ENCODE measurements at places on chromosomes 1 and 21.
A peak's percentile ranks its signal among the peaks of the same experiment; 100 is the strongest.

- no peak for DNase-seq
Measured at GRCh38 chr1:46301808-46302640, 1.4 kb downstream of the LRRC41 start.

GRCh38 chr1:213692321-213692720 is 295.5 kb upstream of the PROX1 start:
- DNase-seq, result no peak

GRCh38 chr1:117981455-117982192 is 52.1 kb downstream of the WDR3 start:
- DNase-seq, result no peak

- no peak for DNase-seq
Measured at GRCh38 chr1:16724718-16725438, 15.4 kb upstream of the RNU1-4 start.

DNA sequence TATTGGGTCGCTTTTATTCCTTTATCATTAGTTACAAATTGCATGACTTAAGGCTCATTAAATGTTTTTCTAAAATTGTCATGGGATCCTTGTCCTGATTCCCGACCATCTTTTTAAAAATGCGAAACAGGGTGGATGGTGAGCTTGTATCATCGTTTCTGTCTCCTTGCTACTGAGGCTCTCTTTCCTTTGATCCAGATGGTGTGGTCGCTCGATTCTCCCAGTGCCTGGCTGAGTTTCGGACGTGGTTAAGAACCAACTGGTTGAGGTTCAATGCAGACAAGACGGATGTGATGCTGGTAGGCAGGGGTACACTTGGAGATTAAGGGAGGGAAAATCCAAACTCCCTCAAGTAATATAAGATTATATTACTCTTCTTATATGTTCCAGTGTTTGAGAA is 1.2 kb downstream of the MIER1 start:
- no peak for DNase-seq

DNA sequence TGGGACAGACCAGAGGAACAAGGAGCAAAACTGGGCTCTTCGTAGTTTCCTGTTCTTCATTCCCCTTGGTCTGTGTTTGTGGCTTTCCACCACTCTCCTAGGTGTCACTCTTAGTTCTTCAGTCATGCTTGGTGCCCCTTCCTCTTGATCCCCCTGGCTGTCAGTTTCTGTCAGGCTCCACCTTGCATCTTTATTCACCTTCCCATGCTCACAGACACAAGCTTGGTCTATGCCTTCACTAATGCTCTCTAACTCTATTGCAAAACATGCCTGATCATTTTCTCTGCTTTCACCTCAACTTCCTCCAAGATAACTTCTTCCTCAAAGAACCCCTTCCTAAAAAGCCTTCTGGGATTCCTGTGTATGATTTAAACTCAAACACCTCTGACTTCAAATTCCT is 122.9 kb downstream of the GLUL start:
- DNase-seq, result no peak

DNA sequence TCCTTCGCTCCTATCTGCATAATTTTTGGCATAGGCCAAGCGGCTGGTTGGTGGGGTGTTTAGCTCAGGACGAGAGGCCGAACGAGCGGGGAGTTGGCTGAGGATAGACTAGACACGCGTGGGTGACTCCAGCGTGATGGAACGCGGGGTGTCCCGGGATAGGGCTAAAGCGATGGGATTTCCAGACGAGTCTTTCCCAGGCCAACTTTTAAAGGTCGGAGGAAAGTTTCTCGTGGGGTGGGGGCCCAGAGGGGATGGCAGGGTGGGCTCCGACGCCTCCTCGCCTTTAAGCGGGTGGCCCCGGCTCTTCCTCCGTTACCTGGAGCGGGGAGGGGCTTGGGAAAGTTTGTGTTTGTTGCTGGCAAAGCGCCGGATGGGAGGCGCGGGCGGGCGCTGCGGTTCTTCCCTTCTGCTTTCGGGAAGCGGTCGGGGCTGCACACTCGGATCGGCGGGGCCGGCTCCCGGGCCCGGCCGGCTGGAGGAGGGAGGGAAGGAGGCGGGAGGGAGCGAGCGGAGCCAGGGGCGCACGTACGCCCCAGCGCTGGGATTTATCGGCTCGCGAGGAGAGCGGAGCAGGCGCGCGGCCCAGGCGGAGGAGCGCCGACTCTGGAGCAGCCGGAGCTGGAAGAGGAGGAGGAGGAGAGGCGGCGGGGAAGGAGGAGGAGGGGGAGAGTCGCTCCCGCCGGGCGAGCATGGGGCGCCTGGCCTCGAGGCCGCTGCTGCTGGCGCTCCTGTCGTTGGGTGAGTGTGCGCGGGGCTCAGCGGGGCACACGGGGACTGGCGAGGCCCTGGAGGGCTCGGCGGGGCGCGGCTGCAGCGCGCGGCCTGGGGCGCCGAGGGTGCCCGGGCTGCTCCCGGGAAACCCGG is at the start of gene PTGFRN:
Gene PTGFRN (plus strand): TSS at position 405 of the 867 bp plus-strand sequence. CDS start 288 bp downstream, at position 693.
- no peak for DNase-seq

- peak; percentile 41 for DNase-seq
Measured at GRCh38 chr1:193104502-193104906, 710 bp downstream of the GLRX2 start.

- no peak for DNase-seq
Measured at GRCh38 chr1:30760596-30761324, 3.2 kb upstream of the LAPTM5 start.

DNA sequence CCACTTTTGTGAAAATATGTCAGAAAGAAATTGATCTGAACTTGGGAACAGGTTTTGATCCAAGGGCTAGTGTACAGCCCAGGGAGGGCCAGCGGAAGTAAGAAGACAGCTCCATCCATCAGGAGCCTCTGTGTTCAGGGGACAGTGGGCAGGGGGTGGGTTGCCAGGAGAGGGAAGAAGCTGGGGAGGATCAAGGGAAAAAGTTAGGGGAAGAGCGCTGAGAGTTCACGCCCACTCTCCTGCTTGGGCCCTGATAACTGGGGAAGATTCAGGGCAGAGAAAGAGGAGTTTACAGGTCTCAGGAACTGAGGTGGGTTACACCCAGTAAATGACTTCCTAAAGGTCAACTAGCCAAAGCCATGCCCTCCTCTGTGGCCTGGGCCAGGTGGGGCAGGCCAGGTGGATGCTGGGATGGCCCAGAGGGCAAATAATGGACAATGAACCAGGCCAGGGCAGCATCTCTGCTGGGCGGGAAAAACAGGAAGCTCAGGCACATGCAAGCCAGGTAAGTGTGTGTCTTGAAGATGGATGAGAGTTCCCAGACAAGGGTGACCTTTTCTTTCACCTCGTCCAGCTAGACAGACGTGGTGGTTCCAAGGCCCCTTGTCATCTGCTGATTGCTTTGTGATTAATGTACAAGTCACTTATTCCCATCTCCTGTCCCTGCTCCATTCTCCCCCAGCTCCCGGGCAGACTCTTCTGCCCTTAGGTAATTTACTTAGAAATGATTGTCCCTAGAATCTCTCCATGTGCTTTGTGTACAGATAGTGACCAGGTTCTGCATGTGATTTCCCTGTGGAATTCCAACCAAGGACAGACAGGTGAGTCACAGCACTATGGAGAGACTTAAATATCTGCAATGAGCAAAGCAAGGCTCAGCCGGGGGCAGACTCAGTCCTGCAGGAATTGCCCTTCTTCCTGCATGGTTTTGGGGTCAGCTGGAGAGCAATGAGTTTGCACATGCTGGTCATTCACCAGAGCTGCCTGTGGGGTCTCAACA is 57.0 kb downstream of the MDM4 start:
- no peak for DNase-seq

GRCh38 chr1:71532343-71532742 is 451.5 kb upstream of the ZRANB2 start:
- no peak for DNase-seq

- DNase-seq, result no peak
Measured at GRCh38 chr1:76186554-76187170, 112.1 kb downstream of the ST6GALNAC3 start.

GRCh38 chr1:28437264-28437923 is 67.9 kb downstream of the PHACTR4 start:
- DNase-seq, result peak; percentile 11

- DNase-seq, result no peak
Measured at GRCh38 chr21:43667191-43667904, 8.0 kb downstream of the RRP1B start.

GRCh38 chr21:45485686-45486442 is 56.4 kb downstream of the SLC19A1 start:
- no peak for DNase-seq

GRCh38 chr1:220294846-220295301 is 22.6 kb upstream of the RAB3GAP2 start:
- DNase-seq, result no peak

- no peak for DNase-seq
Measured at GRCh38 chr1:238962941-238963340, 423.4 kb upstream of the CHRM3 start.

DNA sequence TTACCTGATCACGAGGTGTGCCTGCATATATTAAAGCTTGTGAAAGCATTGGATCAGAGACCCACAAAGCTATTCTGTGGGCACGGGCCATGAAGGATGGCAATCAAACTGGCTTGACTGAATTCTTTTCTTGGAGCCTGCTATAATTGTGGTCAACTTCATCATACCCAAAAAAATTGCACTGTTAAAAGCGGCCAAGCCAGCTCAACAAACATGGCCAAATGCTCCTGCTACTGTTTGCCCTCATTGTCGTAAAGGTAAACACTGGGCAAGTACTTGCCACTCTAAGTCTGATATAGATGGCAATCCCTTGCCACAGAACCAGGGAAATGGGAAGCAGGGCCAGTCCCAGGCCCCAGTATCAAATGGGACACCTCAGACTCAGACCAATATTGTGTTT is 6.6 kb upstream of the GSTM5 start:
- DNase-seq, result no peak

GRCh38 chr1:59110271-59110670 is 186.6 kb upstream of the FGGY start:
- no peak for DNase-seq

DNA sequence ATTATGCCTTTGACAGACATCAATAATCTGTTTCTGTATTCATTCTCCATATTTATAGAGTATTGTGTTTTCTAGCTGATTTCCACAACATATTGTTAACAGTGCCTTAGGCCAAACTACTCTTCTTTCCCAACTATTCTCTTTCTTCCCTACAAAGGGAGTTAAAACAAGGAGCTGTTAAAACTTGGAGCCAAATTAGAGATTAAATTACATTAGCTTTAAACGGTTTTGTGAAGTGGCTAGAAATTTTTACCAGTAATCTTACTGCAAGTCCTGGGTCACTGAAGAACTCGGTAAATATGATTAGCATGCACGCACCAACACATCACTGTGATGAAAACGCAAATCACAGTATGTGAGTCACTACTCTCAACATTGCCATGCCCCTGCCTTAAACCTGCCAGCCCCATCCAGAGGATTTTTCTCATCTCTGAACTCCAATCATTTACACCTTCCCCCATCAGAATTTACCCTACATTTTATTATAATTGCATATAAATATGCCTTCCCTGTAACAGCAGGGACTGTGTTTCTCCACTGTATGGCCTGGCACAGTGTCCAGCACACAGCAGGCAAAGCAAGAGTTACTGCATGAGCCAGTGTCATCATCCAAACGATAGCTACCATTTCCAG is 1.5 kb upstream of the PRDX6 start:
- DNase-seq, result no peak

DNA sequence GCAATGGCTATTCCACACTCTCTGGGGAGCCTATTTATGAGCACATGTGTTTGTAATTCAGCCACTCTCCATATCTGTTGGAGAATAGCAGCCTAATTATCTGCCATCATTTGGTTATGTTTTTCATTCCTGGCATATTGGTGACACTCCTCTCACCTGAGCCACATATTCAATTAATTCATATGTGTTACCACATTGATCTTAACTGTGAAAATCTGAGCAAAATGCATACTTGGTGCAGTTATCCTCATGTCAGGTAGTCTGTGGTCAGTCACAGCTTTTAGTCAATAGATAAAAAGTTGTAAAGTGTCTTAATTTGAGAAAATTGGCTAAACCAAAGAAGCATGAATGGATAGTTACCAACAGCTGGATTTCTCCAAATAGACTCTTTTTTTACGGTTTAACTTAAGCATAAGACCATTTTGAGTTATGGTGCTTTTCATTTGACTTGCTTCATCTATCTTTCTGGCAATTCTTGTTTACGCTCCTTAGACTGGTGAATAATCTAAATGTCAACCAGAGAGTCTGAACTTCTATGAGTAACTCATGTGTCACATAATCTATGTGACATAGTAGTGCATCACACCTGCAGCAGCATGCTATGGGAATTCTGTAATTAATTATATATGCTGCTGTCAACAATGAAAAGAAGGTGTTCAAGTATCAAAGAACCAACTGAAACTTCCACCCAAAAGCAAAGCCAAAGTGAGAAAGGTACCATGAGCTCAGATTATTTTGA is 187.7 kb upstream of the SGIP1 start:
- no peak for DNase-seq

DNA sequence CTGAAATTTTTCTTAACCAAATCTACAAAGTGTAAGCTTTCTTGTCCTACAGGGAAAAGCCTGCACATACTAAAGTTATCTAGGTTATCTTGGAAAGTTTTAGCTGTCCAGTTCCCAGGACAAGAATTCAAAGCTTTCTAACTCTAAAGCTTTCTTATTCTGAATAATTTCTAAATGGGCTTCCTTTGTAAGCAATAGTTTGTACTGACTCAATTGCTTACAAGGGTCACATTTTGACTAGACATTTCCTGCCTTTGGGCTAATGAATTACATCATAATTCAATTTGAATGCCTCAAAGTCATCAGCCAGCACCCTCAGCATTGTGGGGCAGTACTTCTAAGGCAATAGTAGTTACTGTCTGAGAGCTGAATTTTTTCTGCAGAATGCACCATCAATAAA is 223.0 kb downstream of the LTN1 start:
- DNase-seq, result no peak

DNA sequence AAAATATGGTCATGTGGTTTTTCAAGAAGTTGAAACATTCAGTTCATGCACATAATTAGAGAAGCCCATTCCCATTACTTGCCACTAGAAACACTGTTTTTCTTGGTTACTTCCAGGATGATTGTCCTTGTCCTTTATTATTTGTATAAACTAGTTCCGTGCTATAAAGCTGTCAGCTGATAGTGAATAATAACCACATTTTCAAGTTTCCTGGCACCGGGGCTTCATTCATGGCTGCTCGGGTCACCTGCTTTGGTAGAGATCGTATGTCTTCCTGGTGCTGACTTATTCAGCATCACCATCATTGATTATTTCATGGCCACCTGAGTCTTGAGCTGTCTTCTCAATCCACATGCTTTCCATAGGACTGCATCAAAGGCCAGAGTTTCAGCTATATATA is 62.9 kb upstream of the ZNF326 start:
- DNase-seq, result no peak

DNA sequence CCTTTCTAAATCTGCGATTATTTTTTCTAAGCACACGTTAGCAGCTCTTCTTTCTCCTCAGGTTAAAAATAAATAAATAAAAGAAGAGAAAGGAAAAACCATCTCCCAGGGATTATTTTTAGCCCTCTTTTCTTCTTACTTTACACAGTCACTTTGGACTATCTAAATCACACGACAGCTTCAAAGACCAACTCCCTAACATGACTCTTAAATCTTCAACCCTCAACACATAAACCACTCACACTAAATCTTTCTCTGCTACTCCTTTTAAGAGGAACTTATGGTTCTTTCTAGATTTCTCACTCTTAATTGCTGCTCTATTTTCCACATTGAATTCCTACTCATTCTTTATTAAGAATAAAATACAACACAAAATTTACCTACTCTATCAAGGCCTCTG is 1095.0 kb upstream of the B3GALT2 start:
- no peak for DNase-seq

GRCh38 chr1:78318011-78318410 is 172.8 kb upstream of the PTGFR start:
- DNase-seq, result no peak

Data from SW 1271 (cell line).